ENCODE measurements at places on chromosomes 3 and 15.

DNA sequence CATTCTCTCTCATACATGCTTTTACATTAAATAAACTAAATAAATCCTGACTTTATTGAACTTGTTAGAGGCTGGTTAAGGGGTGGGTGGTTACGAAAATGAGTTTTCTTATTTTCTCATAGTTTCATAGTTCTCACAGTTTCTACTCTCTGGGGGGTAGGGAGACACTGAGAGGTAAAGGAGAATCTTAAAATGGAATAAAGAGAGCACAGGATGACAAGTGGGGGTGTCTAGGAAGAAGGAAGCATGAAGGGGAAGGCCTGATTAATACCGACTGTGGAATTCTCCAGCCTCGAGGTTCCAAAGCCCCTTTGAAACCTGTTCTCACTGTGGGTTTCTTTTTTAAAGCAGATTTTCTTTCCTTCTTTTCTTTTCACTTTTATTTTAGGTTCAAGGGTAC is 66.4 kb upstream of the TRA2B start:
- no peak for DNase-seq

GRCh38 chr3:107206141-107206540 is 171.1 kb upstream of the CCDC54 start:
- DNase-seq = no peak

DNA sequence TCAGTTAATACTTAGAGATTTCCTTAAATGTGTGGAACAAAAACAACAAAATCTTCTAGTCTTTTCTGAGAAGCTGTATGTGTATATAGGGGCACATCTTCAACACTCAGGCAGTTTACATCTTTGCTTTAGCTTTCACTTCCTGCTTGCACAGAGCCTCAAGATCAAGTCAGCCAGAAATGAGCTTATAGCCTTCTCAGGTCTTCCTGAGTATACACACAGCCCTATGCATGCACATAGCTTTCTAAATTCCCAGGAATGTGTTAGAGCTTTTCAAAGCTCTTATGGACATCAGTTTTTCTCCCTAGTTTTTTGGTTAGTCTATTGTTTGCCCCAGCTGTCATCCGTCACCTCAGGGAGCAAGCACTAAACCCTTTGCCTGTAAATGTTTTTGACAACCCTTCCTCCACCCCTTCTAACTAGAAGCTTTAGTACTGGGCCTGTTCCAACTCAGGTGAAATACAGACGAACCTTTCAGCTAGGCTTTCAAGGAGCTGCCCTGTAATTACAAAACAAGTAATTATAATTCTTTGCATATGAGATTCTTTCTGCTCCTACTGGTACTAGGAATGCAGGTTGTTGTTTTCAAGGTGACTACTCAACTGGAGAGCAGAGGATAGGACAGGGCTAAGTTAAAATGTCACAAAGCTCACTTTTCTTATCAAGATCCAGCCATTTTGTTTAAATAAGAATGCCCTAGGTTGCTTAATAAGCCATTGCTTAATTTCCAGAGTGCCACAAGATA is 22.6 kb upstream of the MTMR10 start:
- no peak for DNase-seq

- no peak for DNase-seq
Measured at GRCh38 chr3:155556531-155556930, 188.3 kb downstream of the PLCH1 start.

DNA sequence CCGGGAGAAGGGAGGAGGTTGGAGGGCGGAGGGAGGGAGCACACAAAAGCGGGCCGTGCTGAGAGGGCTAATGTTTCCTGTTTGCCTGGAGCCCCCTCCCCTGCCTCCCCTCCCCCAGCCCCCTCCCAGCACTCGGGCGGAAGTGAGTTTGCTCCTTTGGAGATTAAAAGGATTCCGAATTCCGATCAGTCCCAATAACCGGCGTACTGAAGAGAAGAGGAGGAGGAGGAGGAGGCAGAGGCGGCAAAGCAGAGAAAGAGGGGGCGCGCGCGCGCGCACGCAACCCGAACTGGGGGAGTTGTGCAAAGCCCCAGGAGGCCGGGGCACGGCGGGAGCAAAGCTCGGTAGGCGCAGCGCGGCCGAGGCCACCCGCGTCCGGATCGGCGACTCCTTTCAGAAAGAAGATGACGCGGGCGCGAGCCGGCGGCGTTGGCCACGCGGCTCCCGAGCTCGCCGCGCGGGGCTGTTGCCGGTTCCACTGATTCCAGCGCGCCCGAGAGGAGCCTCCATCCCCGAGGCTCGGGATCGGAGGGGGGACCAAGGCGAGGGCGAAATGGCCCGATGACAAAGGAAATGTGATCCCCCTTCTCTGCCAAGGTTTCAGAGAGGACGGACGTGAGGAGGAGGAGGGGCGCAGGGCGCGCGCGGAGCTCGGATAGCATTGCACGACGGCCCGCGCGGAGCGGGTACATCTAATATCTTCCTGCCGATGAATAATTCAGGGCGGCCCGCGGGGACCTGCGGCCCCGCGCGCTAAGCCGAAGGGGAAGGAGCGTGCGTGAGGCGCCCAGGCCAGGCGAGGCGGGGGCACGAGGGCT is 1.1 kb upstream of the TRIM71 start:
- no peak for DNase-seq

- no peak for DNase-seq
Measured at GRCh38 chr3:63400246-63400860, 122.2 kb downstream of the SYNPR start.

DNA sequence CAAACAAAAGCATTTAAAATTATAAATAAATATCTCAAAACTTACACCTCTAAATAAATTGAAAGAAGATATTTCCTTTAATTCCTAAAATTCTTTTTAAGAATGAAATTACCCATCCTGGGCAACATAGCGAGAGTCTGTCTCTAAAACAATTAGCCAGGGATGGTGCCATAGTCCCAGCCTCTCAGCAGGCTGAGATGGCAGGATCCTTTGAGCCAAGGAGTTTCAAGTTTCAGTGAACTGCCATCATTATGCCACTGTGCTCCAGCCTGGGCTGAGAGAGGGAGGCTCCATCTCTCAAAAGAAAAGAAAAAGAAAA is 25.4 kb downstream of the AADAC start:
- no peak for DNase-seq

GRCh38 chr3:21704796-21705195 is 46.2 kb downstream of the ZNF385D start:
- DNase-seq = no peak

- DNase-seq = no peak
Measured at GRCh38 chr3:186216900-186217819, 108.3 kb upstream of the ETV5 start.

DNA sequence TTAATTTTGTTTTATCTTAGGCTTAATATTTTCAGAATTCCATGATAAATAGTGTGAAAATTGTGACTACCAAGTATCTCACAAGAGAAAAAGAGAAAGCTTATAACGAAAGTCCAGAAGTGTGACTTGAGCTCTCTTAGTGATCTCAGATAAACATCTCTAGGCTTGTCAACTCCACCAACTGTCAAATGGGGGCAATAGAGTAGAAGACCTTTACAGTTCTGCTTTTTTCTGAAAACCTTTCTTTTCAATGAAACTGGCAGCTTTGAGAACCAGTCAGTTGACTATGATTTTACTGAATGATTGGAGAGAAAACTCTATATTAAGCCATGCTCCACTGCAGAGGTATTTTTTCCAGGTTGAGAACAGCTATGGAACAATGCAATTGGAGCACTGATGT is 119.2 kb upstream of the TP63 start:
- no peak for DNase-seq

DNA sequence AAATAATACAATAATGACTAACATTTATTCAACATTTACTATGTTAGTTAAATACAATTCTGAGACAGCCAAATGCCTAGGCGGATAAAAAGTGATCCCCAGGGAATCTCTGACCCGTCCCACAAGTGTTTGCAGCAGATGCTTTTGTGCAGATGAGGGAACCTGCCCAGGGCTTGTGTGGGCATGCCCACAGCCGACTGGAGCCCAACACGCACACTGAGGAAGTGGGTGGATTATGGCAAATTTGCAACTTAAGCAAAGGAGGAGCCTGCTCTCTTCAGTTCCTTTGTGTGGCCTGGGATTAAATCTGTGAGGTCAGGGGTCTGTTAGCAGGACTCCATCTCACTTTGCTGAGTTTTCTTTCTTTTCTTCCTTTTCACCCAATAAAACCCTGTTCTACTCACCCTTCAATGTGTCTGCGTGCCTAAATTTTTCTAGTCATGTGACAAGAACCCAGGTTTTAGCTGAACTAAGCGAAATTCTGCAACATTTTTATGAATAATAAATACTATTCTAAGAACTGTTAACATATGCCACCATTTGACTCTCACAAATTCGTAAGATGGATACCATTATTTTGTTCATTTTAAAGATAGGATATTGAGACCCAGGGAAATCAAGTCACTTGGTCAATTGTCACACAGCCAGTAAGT is 13.9 kb upstream of the RTP1 start:
- no peak for DNase-seq

- no peak for DNase-seq
Measured at GRCh38 chr15:81497238-81497637, 123.2 kb upstream of the TMC3 start.

- DNase-seq = no peak
Measured at GRCh38 chr3:34934660-34935059, 704.7 kb upstream of the ARPP21 start.

DNA sequence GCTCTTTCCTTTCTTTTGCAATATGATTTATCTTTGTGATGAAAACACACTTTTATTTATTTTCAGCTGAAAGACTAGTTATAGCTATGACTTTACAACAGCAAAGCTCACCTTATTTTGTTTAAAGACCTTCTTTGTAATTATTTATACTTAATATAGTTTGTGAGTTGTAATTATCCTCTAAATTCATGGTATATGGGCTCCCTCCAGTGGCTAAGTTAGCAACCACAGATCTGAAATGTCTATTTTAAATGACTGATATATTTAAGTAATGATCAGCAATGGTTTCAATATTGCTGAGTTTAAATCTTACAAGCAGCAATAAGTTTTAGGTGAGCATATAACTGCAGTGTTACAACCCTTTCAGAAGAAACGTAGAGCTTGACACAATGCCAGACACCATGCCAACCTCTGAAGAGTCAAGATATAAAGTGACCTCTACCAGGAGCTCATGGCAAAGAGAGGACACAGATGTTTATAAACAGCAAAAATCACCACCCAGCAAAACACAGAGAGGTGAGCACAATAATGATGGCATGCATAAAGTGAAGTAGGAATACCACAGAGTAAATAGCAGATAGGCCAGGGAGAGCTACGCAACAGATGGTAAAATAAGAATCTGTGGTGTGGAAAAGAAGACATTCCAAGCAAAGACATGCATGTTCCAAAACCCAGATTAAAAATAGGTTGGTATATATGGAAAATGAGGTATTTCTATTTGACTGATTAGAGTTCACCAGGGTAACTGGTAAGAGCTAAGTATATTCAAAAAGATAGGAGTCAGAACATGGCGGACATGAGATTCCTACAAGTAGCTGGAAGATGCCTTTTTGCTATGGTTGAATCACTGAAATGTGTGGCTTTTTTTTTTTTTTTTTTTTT is 143.7 kb upstream of the ZNF385D start:
- no peak for DNase-seq

DNA sequence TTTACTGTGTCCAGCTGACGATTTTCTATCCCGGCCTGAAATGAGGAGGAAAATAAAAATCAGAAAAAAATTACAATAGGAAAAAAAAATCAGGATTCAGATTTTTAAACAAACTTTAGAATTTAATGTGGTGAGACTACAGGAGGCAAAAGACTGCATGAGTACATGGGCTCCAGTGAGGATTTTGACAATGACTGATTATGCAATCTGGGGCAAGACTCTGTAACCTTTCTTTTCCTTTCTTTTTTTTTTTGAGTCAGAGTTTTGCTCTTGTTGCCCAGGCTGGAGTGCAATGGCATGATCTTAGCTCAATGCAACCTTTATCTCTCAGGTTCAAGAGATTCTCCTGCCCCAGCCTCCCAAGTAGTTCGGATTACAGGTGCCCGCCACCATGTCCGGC is 29.9 kb downstream of the SPG11 start:
- DNase-seq = no peak

- DNase-seq = no peak
Measured at GRCh38 chr15:44366971-44367370, 60.5 kb upstream of the CTDSPL2 start.

DNA sequence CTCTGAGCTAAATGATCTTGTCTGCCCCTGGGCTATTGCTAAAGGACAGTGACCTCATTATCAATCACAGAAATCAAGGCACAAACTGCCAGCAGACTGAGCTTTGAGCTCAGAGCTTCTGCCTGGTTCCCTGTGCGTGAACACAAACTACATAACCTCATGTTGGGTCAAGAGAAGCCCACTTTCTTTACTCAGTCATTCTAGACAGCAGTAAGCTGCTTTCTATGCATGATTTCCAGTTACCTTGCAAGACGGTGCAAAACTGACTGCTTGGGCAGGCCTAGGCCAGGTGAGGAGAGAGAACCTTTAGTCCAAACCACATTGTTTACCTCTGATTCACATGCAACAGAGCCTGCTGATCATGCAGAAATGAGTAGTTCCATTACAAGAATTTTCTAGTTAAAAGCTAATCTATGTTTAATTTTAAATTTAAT is 75.1 kb downstream of the ARRDC4 start:
- DNase-seq = no peak

DNA sequence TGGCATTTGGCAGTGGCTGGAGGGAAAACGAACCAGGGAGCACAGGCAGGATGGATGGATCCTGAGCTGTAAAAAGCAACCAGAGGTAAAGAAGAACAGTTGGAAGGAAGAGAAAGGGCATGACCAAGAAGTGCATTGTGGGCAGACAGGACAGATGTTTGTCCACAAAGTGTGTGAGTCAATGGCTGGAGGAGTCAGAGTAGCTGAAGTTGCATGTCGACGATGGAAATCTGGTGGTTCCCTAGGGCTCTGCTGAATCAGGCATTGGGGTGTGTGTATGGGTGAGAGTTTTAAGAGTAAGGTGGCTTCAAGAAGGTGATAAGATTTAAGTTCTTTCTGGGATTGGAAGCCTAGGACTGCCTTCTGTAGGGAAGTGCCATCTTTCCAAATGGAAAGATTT is 214.0 kb upstream of the BHLHE40 start:
- DNase-seq = no peak

GRCh38 chr3:93969443-93969842 is 4.3 kb downstream of the PROS1 start:
- DNase-seq = no peak

DNA sequence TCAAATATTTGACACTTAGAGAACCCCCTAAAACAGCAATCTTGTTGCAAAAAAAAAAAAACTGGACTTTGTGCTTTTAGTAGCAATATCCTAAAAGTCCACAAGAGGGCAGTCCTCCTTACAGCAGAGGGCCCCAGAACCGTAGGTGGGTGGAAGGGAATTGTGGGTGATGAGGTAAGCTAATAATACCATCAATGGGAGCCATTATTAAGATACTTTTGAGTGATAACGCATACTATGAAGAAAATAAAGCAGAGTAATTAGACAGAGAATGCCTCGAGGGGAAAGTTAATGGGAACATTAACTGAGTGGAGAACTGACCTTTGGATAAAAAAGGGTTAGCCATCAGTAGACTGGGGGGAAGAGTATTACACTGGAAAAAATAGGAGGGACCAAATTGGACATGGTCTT is 229.9 kb downstream of the THRB start:
- DNase-seq = no peak

DNA sequence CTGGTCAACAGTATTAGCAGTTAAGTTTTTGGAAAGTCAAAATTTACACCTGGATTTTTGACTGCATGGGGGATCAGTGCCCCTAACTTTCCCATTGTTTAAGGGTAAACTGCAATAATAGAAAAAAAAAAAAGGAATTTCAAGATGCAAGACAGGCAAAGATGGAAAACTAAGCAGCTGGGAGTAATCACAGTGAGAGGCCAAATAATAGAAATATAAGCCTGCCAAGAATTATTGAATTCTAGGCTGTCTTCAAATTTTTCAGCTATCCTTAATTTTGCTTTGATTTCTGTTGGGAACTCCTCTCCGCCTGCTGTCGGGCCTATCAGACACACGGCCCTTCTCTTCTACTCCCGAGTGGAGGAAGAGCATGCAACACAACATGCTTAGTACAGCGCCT is 215.5 kb upstream of the LMCD1 start:
- no peak for DNase-seq

Data from gastrocnemius medialis (tissue), 4 donors.